ENCODE measurements at places on chromosomes 6 and 20. TPM values are rescaled to one million over a fixed set of nuclear protein-coding genes. Genes with fewer than 3 reads are reported as not detected.

Gene ATP9A
- total RNA-seq = 3.2 TPM

Gene TCF15
- total RNA-seq = not detected

Gene PTGIS
- total RNA-seq = not detected

Gene OR2W1
- not detected for total RNA-seq

Gene GJA1
- total RNA-seq = 164 TPM

All from SJSA1 (cell line).